ENCODE measurements at places on chromosomes 1 and 21.

- DNase-seq, result peak; percentile 75
These were observed at the start of gene JTB for GRCh38 chr1:153977250-153978240. Gene JTB, minus strand, starts transcription at chr1:153977674. Its CDS starts 422 bp downstream, at chr1:153977252.

DNA sequence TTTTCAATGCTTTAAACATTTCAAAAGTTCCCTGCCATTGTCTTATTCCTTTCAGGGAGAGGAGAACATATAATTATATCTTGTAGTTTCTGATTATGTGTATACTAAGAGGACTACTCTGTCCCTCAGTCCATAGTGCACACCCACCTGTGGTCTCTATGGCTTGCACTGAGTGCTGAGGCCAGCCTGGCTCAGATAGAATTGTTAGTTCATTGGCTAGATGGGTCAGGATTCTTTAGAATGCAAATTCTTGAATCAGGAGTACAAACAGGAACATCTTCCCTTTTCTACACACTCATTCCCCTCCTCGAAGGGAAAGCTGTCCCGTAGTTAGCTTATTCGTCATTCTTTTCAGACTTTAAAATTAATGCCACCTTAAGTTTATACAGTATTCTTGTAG lies 8.2 kb downstream of the BACH1 start:
- no peak for DNase-seq

- DNase-seq, result peak; percentile 91
These were observed 18.1 kb upstream of the COL18A1 start for GRCh38 chr21:45386728-45387371.

DNA sequence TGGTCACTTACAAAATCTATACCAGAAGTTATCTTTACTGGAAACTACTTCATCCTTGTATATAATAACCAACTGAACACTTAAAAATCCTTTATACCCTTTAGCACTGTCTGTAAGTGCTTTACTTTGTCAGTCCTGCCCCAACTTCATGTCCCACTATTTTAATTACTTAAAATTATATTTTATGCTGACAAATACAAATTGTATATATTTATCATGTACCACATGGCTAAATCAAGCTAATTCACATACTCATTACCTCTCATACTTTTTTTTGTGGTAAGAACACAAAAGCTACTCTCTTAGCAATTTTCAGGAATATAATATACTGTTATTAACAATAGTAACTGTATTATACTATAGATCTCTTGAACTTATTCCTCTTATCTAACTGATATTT lies 63.0 kb downstream of the EVI5 start:
- no peak for DNase-seq

- peak; percentile 61 for DNase-seq
These were observed 37.7 kb upstream of the DDAH1 start for GRCh38 chr1:85502625-85503083.

Measured in fibroblast of upper back skin (primary cell).